Astrocyte (in vitro differentiated cells and primary cell): ENCODE measurements at places on chromosomes 2 and 18. TPM values are rescaled to one million over a fixed set of nuclear protein-coding genes. Genes with fewer than 3 reads are reported as not detected.
A peak's percentile ranks its signal among the peaks of the same experiment; 100 is the strongest.

DNA sequence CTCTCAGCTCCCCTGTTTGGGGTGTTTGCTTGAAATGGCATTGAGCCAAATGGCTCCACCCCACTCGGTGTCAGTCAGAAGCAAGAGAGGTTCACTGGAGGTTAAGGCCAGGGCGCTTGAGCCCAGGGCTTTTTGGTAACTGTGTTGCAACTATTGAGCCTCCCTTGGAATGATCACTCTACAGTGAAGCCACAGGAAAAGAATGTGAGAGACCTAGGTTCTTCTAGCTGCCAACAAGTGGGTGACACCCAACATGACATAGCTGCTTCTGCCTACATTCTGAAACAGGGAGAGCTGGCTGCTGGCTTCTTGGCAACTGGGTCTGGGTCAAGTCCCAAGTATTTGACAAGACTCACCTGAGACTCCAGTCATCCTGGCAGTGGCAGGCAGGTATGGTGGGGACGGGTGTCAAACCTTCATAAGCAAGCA is 7.1 kb upstream of the GRHL1 start:
- no peak for DNase-seq

GRCh38 chr18:32595832-32596231 is 125.2 kb upstream of the GAREM1 start:
- no peak for DNase-seq

- no peak for DNase-seq
These were observed 50.1 kb downstream of the KIAA2012 start for GRCh38 chr2:202122980-202123720.

GRCh38 chr18:57544936-57545660 is 41.4 kb downstream of the FECH start:
- no peak for DNase-seq

GRCh38 chr2:73254343-73255006 is 20.4 kb downstream of the CCT7 start:
- DNase-seq = no peak

GRCh38 chr2:151614606-151615306 is 119.5 kb downstream of the NEB start:
- DNase-seq = no peak

ZNF519 gene
- 5.0 and 7.7 TPM in 2 replicates for total RNA-seq

DNA sequence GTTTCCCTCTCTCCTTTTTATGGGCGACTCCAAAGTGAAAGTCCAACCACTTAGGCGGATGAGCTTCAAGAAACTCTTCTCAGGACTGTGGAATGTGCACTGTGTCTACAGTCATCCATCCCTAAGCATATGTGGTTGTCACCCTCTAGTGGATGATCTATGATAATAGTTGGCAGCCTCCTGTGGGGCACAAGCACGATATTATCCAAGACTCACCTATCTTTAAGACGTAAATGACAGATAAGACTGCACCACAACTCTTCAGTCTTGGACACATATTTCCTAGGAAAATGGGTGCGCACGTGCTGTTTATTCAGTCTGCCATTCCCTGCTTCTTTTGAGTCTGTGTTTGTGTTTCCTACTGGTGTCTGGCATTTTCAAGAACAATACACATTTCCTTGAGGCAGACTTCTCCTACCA is 145.5 kb upstream of the CTAGE1 start:
- DNase-seq = peak; percentile 94

GCKR gene
- total RNA-seq = not detected in 2 replicates

DNA sequence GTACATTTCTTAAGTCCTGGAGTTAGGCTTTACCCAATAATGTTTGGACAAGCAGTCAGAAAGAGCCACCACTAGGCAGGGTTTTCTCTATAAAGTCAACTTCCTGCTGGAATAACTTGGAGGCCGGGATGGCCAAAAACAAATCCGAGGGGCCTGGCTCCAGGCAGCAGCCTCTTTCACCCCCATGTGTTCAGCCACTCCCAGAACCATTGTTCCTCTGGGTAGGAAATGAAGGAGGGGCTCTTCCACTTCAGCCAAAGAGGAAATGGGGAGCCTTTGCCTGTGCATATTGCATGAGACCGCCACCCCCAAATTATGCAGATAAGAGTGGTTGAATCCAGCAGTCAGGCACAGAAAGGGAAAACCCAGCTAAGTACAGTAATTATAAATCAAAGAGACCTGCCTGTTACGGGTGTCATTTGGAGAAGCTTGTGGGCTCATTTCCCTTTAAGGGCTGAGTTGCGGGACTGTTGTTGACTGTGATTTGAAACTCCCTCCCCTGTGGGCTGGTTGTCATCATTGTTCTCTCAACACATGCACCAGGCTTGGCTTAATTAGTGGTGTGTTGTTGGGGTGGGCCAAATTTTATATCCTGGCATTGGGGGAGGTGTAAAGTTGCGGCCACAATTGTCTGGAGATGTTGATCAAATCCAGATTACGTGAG is 212.8 kb upstream of the SOX11 start:
- DNase-seq = no peak

- peak; percentile 27 for DNase-seq
These were observed 26.9 kb upstream of the DTNB start for GRCh38 chr2:25700221-25700660.
